ENCODE measurements at places on chromosomes 4 and X.

GRCh38 chrX:45850775-45851433 lies 650.2 kb upstream of the DIPK2B start:
- no peak for DNase-seq

DNA sequence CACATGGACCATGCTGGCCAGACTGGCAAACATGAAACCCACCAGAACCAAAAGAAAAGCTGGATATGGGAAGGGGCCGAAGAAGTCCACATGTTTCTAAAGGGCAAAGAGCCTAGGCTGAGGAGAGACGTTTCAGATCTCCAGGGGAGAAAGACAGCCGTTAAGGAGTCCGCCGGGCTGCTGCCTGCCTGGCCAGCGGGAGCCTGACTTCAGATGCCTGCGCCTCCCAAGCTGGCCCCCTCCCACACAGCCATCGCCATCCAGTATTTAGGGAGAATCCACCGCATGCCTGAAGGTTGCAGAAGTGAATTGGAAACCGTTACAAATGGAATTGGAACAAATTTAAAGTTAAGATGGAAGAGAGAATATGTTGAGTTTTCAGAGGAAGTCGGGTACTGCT lies 2.9 kb downstream of the TBL1X start:
- DNase-seq = no peak

DNA sequence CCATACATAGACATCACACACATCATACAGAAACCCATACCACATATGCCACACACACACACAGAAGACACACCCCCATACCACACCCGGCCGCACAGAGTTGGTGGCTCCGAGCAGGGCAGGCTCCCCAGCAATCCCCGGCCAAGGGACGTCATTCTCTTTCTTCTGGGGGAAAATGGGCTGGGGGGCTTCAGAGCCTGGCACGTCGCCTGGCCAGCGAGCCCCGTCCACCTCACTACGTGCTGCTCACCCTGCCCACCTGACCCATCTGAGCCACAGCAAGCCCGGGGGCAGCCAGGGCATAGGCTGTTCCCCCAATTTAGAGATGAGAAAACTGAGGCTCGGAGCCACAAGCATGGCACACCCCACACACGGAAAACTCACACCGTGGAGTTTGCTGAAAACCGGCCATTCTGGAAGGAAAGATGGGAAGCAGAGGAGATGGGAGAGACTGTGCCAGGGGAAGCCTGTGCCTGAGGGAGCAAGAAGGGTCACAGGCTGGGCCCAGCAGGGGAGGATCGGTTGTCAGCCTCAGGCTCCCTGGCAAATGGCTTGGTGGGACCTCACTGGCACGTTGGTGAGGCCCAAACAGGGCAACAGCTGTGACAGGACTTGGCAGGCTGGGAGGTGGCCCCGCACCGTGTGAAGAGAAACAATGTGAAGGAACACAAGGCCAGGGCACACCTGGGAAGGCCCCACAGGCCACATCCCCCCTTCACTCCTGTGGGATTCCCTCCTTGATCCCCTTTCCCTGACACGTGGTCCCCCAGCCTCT lies 73.2 kb downstream of the JAKMIP1 start:
- no peak for DNase-seq

DNA sequence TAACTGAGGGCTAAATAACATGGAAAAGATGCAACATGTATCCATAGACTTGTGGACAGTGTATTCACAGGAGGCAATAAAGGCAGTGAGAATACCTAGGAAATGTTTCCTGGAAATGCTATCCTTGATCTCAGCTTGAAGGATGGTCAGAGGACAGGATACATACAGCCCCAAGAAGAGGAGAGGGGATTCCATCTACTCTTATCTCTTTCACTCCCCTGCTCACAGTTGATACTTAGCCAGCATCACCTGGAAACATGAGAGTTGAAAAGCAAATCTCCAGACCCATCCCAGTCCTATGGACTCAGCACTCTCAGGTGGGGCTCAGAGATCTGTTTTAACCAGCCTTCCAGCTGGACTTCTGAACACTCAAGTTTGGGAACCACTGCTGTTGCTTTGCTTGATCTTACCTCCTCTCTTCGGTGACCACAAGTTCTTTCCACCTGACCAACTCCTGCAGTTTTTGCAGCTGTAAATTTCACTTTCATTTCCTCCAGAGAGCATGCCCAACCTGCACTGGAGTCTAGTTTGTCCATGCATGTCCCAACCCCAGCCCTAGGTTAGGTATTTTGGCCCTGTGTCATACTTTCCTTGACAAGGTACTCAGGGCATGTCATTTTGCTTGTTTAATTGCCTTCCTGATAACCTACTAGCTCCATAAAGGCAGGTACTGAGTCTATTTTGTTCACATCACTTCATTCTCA lies 10.4 kb downstream of the RELL1 start:
- DNase-seq = peak; percentile 59

GRCh38 chrX:101210630-101211029 lies 9.0 kb upstream of the DRP2 start:
- no peak for DNase-seq

- DNase-seq = no peak
Observed at GRCh38 chr4:166042510-166043055, 169.5 kb downstream of the TLL1 start.

DNA sequence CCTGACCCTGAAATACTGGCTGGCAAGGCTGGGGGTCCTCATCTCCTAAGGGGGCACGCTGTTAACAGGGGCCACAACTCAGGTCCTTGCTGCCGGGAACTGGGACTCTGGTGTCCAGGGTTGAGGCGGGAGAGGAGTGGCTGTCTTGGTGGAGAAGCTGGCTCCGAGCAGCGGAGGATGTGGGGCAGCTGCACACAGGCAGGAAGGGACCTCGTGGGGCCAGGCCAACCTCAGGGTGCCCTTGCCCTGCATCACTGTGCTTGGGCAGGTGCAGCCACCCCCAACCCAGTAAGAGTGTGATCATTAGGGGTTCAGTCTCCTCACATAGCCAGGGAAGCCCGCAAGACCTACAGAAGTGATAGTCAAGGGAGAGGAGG lies 12.6 kb upstream of the PDE6B start:
- no peak for DNase-seq

GRCh38 chr4:48779095-48779997 lies 733 bp downstream of the FRYL start:
- DNase-seq = peak; percentile 62

GRCh38 chrX:22952010-22952409 lies 47.8 kb upstream of the DDX53 start:
- DNase-seq = no peak

GRCh38 chr4:1039493-1040343 lies 28.3 kb downstream of the FGFRL1 start:
- DNase-seq = no peak

GRCh38 chr4:129095811-129096454 lies at the start of gene C4orf33:
TSS of gene C4orf33 (plus strand) at chr4:129096152. CDS start at chr4:129102611, 6,459 bp downstream.
- DNase-seq = peak; percentile 66

- no peak for DNase-seq
Observed at GRCh38 chr4:8464381-8464780, 23.8 kb downstream of the TRMT44 start.

DNA sequence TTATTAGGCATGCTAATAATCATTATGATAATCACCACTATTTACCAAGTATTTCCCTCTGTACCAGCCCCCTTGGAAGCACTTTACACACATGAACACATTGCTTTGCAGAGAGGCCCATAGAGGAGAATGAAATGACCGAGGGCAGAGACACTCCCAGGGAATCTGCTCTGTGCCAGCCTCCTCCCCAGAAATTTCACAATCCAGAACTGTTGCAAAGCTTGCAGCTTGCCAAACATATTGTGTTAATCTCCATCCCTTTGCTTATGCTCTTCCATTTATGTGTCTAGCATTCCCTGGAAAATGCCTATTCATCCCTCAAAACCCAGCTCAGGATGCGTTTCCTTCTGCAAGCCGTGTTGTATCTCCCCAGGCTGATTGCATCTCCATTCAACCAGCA lies 37.8 kb downstream of the CYTL1 start:
- DNase-seq = no peak

DNA sequence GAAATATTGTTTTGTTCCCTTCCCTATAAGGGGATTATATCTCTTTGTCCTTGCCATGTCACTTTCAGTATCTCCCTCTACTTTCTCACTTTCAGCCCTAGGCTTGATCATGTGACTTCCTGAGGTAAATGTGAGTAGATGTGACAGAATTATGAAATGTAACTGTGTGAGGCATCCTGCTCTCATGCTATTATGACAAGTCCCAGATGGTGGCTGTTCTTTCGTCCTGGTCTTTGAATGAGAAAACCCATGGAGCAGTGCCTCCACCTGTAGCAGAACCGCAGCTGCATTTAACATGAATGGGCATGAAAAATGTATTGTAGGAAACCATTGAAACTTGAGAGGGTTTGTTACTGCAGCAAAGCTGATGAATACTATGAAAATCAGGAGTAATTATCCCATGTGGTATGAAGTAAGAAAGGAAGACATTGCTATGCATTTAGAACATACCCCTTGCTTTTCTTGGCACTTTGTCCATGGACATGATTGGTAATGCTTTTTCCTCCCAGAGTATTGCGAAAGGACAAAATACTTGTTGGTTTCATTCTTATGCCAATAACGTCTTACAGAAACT lies 202.2 kb upstream of the GPRIN3 start:
- DNase-seq = no peak

DNA sequence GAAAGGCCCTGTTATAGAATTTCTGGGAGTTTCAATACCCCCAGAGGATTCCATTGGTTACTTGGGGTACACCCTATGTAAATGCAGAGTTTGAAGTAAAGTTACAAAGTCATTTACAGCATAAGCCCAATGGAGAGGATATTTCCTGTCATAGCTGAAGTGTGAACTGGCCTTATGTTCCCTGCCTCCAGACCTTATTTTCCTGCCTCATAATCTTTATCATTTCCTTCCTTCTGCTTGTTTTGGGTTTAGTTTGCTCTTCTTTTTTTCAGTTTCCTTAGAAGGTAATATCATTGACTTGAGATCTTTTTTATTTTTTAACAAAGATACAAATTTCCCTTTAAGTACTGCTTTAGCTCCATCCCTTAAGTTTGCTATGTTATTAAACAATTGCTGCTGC lies 85.4 kb downstream of the PPEF1 start:
- DNase-seq = no peak

DNA sequence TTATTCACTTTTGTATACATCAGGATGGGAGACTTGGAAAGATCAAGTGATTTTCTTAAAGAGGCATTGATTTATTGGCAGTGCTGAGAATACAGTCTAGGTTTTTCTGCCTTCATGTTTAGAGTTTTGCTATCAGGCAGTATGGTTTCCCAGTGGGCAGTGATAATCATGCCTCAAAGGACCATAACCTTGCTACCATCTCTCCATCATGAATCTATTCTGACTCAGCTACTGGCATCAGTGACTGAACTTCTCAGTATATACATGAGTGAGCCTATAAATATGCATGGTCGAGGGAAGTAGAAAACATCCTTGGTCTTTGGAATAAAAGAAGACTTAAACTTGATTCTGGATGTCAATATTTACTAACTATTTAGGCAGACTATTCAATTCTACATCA lies 562.0 kb upstream of the AADAT start:
- DNase-seq = no peak

GRCh38 chrX:154384284-154384892 lies 5.3 kb downstream of the EMD start:
- DNase-seq = no peak

GRCh38 chr4:160847228-160847627 lies 1316.6 kb downstream of the FSTL5 start:
- no peak for DNase-seq

DNA sequence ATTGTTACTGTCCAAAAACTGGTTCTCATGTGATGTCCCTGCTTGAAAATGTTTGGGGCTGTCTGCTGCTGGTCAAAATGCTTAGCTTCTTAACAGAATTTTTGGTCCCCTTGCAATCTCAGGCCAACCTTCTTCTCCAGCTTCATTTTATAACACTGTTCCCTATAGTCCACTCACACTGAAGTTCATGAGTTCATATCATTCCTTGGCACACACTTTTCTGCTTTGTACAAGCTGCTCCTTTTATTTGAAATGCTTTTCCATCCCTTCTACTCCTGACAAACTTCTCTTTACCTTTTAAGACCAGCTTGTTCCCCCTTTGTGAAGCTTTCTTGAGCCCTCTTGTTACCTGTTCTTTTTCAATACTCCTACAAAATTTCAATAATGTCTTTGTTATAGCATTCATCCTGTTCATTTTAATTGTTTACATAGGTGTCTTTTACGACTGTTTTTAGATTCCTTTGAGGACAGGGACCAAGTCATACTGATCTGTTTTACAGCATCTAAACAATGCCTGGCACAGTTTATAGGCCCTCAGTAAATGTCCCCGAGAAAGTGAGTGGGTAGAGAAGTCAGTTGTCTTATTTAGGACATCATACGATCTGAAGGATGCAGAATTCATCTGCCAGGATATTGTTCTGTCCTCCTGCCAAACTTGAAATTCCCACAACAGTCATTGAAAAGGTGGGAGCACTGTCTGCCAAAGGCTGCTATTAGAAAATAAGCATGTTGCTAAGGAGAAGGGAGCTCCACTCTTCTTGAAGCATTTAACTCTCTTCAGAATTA lies 134.4 kb upstream of the BMPR1B start:
- DNase-seq = no peak

DNA sequence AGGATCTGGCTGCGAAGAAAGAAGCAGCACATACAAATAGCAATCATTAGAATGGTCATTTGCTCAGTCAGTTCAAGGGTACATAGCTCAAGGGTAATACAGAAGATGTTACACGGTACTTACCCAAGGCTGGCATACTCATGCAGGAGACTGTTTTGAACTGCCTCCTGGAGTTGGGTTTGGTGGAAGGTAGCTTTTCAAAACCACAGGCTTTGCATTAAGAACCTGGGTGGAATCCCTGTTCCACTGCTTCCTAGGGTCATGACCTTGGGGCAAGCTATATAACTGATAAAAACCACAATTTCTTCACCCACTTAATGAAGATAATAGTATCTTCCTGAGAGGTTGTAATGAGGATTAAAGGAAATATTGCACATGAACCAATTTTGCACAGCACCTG lies 36.5 kb downstream of the TBC1D9 start:
- no peak for DNase-seq

- no peak for DNase-seq
Observed at GRCh38 chrX:16868920-16869319, 1.2 kb downstream of the RBBP7 start.

DNA sequence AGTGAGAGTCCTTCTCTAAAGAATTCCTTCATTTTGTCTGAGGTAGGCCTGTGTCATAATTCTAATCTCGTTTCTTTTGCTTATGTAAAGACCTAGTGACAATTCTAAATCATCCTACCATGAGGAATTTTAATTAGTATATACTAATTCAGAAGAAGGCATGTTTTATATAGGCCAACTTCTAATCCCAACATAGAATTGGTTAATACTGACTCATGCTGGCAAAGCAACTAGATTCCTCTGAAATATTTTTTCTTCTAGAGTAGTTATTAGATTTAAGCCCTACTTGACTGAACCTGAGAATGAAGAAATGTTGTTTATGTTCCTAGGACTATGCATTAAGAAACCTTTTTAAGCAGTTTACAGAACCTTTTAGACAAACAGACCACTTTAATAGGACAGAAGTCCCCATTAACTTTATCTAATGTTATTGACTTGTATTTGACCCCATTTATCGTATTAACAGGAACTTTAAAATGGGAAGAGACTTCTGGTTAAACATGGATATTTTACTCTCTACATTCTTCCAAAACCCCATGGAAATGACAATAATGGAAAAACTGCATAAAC lies 56.1 kb upstream of the EIF1AX start:
- no peak for DNase-seq

- no peak for DNase-seq
Observed at GRCh38 chrX:27917713-27918500, 63.3 kb downstream of the DCAF8L1 start.

Data from stimulated activated naive B cell treated with anti-CD40 and anti-IgM and Interleukin-4, amounts not matched to agents 10 μg/mL and 1 μg/mL and 100 μg/mL, for 72 hours (primary cell).